ENCODE measurements at places on chromosomes 12 and 14.
A peak's percentile ranks its signal among the peaks of the same experiment; 100 is the strongest.

GRCh38 chr12:77549383-77550128 lies 281.1 kb upstream of the NAV3 start:
- H3K36me3 ChIP-seq, result no peaks in the 10 kb centered on the region
- DNase-seq, result peak; percentile 3
- no peaks in the 10 kb centered on the region for H3K4me1 ChIP-seq
- no peak overlapping the region for H3K4me3 ChIP-seq

- H3K36me3 ChIP-seq, result no peaks in the 10 kb centered on the region
- H3K4me1 ChIP-seq, result no peaks in the 10 kb centered on the region
- no peak overlapping the region for H3K27ac ChIP-seq
These were observed 50.2 kb upstream of the NID2 start for GRCh38 chr14:52119030-52119429.

DNA sequence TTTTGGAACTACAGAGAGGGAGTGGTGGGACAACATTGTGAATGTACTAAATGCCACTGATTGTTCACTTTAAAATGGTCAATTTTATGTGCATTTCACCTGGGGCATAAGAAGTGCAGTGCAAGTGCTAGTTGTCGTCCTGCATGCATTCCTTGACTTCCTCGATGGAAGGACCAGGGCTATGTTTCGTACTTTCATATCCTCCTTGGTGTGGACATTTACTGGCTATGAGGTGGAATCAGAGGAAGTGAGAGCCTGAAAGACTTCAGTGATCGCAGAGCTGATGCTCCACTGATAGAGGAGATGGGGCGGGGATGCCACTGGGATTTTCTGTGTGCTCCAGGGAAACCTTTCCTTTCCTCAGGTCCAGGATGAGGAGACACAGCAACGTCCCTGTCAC lies 54.1 kb upstream of the DDX11 start:
- no peaks in the 10 kb centered on the region for H3K27me3 ChIP-seq
- H3K4me3 ChIP-seq, result no peak overlapping the region
- no peak for DNase-seq

DNA sequence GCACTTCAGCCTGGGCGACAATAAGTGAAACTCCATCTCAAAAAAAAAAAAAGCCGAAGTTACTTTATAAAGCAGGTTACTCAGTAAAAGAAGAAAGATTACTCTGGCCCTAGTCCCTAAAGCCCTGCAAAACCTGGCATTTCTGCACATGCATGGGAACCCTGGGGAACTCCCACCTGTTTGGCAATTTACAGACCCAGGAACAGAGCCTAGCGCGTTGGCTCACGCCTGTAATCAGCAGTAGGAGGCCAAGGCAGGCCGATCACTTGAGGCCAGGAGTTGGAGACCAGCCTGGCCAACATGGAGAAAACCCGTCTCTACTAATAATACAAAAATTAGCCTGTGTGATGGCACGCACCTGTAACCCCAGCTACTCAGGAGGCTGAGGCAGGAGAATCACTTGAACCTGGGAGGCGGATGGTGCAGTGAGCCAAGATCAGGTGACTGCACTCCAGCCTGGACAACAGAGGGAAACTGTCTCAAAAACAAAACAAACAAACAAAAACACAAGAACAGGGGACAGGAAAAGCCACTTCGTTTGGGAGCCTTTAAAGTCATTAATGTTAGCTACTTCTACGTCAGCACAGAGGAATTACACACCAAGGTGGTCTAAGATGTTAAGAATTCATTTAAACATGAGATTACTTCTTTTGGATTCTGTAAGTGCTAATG lies 34.1 kb upstream of the SPTSSA start:
- H3K27me3 ChIP-seq, result no peaks in the 10 kb centered on the region
- peak overlapping the region; percentile 67 for H3K27ac ChIP-seq
- no peaks in the 10 kb centered on the region for H3K36me3 ChIP-seq
- no peak overlapping the region for H3K4me3 ChIP-seq
